T-cell (primary cell): ENCODE measurements at places on chromosomes 12 and 14.

DNA sequence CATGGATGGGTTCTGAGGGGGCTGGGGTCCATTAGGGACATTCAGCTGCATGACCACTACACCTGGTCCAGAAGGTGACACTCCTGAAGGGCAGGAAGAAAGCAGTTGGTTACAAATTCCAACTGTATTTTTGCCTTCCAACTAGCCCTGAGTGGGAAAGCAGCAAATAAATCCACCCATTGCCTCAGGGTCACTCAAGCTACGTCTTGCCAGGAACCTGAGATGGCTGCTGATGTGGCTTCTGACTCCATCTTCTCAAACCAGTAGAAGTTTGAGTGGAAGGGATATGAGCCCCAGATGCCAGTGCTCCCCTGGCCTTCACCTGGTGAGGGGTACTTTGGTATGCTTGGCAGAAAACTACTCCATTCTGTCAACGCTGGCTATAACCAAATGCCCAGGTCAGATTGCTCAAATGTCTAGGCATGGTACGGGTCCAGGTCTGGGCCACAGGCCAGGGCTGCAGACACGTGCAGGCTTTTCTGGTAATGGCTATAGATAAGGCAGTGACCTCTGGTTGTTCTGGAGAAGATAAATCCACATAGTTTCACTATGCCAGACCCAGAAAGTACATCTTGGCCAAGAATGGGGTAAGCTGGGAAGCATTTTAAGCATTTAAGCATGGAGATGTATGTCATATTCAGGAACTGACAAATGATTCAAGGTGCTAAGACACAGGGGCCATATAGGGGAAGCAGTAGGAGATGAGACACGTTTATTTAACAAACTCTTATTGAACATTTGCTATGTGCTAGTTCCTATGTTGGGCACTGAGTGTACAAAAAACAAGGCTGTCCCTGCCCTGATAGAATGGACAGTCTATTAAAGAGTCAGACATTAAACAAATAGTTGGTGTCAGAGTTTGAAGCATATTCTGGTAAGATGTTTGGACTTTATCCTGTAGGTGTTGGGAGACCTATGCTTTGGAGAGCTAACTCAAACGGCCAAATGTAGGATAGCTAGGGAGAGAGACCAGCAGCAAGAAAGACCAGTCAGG, 8.3 kb upstream of the STAC3 start:
- no peak overlapping the region for H3K4me3 ChIP-seq
- no peak for DNase-seq
- no peak overlapping the region for H3K27ac ChIP-seq

- no peaks in the 10 kb centered on the region for H3K36me3 ChIP-seq
- DNase-seq, result no peak
- H3K27me3 ChIP-seq, result no peaks in the 10 kb centered on the region
- no peak overlapping the region for H3K4me3 ChIP-seq
These were observed 100.2 kb upstream of the ALX1 start for GRCh38 chr12:85179680-85180270.

DNA sequence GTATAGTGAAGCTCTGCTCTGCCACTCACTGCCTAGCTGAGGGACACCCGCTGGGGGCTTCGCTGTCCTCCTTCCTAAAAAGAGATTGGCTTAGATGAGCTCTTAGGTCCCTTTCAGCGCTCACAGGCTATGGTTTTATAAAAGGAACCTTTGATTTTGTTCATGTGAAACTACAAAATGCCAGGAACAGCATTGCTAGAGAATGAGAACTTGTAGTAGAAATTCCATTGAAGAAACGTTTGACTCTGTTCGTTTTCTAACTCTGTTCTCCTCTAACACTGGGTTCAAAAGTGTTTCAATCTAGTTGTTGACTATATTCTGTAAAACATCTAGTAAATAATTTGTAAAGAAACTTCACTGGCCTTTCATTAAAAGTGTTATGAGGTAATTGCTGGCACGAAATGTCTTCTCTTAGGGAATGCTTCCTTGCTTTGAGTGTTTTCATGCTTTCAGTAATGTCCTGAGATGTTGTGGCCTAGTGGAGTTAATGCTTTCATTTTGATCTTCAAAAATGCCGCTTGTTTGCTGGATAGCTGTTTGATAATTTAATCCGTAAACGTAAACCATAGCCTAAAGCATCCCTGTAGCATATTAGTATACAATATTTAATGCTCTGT, 1.6 kb downstream of the MARK3 start:
- H3K27ac ChIP-seq, result peak overlapping the region; percentile 80
- no peak for DNase-seq

GRCh38 chr14:94636744-94637412, 24.7 kb downstream of the SERPINA3 start:
- no peak for DNase-seq
- no peak overlapping the region for H3K27ac ChIP-seq
- no peaks in the 10 kb centered on the region for H3K4me1 ChIP-seq
- H3K36me3 ChIP-seq, result no peaks in the 10 kb centered on the region
- H3K4me3 ChIP-seq, result no peak overlapping the region

DNA sequence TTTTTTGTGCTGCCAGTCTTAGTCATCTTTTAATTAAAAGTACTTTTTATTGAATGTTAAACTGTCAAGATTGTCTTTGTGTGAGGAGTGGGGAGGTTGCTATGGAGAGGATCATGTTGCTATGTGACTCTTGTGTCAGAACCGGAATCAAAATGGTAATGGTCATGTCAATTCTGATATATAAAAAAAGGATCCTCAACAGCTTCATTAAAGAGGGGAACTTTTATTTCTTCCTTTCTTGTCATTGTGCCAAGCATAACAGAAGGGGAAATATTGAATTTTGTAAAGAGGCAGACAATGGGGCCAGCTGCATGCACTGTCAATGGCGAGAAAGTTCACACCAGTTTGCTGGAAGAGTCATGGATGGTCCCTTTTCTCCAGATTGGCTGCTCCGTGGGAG, 564.8 kb downstream of the VRK1 start:
- H3K36me3 ChIP-seq, result no peaks in the 10 kb centered on the region
- DNase-seq, result no peak
- no peak overlapping the region for H3K27ac ChIP-seq
- H3K4me1 ChIP-seq, result no peaks in the 10 kb centered on the region
- H3K27me3 ChIP-seq, result no peaks in the 10 kb centered on the region

DNA sequence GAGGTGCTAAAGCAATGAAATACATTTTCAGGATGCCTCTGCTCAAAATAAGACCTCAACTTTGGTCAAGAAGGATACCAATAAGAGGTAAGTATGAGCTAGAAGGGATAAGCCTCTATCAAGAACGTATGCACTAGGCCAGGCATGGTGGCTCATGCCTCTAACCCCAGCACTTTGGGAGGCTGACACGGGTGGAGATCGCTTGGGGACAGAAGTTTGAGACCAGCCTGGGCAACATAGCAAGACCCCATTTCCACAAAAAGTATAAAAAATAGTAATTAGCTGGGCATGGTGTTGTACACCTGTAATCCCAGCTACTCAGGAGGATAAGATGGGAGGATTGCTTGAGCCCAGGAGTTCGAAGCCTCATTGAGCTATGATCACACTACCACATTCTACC, 94.7 kb downstream of the PRKAB1 start:
- no peak overlapping the region for H3K27ac ChIP-seq
- DNase-seq, result no peak
- no peaks in the 10 kb centered on the region for H3K4me1 ChIP-seq

GRCh38 chr12:130702966-130703732, 12.9 kb downstream of the RIMBP2 start:
- DNase-seq, result no peak
- no peak overlapping the region for H3K27ac ChIP-seq
- H3K4me1 ChIP-seq, result no peaks in the 10 kb centered on the region
- H3K4me3 ChIP-seq, result no peak overlapping the region
- peaks cover 19% of the 10 kb centered on the region for H3K27me3 ChIP-seq

DNA sequence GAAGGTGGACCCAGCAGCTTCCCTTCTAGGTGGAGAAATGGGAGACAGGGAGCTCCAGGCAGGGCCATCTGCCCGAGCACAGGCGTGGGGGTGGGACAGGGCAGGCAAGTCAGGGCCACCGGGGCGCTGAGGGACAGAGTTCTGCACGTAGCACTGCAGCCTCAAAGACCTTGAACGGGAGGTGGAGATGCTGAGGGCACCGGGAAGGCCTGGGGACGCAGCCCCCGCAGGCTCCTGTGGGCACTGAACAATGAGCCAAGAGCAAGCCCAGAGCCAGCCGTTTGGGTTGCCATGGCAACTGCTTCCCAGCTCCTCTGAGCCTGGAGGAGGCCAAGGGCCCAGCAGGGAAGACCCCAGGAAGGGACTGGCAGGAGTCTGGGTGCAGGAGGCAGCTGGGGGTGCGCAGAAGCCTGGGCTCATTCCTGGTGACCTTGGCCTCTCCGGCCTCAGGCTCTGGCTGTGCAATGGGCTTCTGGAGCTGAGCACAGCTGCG, 3.4 kb downstream of the LBHD2 start:
- no peaks in the 10 kb centered on the region for H3K36me3 ChIP-seq
- H3K4me1 ChIP-seq, result peaks cover 16% of the 10 kb centered on the region
- H3K27ac ChIP-seq, result no peak overlapping the region
- DNase-seq, result no peak
- peaks cover 4% of the 10 kb centered on the region for H3K27me3 ChIP-seq

- no peak overlapping the region for H3K27ac ChIP-seq
- no peak overlapping the region for H3K4me3 ChIP-seq
- peaks cover 16% of the 10 kb centered on the region for H3K4me1 ChIP-seq
- peaks cover 6% of the 10 kb centered on the region for H3K27me3 ChIP-seq
- no peak for DNase-seq
These were observed 3.6 kb upstream of the WSB2 start for GRCh38 chr12:118064608-118065007.

- H3K36me3 ChIP-seq, result no peaks in the 10 kb centered on the region
- H3K27me3 ChIP-seq, result no peaks in the 10 kb centered on the region
- no peak for DNase-seq
- no peak overlapping the region for H3K27ac ChIP-seq
- no peak overlapping the region for H3K4me3 ChIP-seq
These were observed 63.9 kb downstream of the TGFB3 start for GRCh38 chr14:75917946-75918335.
